ENCODE measurements at places on chromosomes 1 and 21.
A peak's percentile ranks its signal among the peaks of the same experiment; 100 is the strongest.

- no peak for DNase-seq
Measured at GRCh38 chr1:220887520-220888416, 8.5 kb downstream of the HLX start.

DNA sequence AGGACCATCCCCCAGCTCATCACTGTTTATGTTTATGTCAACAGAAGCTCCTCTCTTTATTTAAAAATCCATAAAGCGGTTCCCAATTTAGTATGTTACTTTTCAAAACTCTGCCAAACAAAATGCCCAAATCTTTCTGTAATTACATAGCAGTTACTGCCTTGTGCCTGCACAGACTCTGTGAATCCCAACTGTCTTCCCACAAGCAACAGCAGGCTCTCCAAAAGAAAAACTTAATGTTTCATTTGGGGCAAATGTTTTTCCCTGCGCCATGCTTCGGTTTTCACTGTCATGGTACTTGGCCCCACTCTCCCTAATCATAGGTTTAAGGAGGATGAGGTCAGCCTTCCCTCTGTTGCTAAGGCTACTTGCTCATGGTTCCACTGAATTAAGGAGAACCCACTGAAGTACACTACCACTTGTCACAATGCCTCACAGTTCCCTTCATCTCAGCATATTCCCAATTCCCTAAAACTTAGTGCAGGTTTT lies 4.6 kb downstream of the COLGALT2 start:
- DNase-seq = no peak

DNA sequence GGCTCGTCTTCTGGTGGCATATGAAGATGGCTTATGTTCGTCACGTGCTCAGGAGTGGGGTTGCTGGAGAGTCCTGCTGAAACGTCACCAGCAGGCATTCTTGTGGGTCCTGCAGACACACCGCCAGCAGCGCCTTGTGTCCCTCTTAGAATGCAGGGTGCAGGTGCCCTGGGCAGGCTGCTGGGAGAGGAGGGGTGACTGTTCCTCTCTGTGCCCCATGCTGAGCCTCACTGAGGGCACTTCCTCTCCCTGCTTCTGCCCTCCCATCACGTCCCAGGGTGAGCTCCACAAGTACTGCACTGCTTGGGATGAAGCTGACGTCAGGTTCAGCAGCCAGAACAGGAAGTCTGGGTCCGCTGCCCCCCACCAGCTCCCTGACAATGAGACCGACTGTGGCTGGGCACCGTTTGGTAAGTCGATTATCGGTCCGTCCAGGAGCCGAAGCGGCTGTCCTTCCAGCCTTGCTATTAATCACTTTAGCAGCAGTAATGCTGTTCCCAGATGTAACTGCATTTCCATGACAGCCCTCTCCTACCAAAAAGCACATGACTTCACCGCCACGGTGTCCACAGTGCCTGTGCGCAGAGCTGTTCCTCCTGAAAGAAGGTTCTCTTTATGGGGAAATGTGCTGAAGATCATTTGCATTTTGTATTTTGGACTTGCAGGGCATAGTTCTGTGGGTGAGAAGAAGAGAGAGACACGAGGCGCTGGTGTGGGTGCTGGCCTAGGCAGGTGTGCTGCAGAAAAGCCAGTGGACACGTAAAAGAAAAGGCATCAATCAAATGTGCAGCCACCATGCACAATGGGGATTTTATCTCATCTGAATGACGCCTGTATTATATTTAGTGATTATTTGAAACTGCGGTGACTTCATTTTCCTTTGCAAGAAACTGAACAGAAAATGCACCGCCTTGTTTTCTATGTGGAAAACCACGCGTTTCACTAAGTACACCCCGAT lies 21.0 kb downstream of the SLC37A1 start:
- no peak for DNase-seq

GRCh38 chr1:62271948-62272728 lies 47.1 kb downstream of the KANK4 start:
- DNase-seq = peak; percentile 33

DNA sequence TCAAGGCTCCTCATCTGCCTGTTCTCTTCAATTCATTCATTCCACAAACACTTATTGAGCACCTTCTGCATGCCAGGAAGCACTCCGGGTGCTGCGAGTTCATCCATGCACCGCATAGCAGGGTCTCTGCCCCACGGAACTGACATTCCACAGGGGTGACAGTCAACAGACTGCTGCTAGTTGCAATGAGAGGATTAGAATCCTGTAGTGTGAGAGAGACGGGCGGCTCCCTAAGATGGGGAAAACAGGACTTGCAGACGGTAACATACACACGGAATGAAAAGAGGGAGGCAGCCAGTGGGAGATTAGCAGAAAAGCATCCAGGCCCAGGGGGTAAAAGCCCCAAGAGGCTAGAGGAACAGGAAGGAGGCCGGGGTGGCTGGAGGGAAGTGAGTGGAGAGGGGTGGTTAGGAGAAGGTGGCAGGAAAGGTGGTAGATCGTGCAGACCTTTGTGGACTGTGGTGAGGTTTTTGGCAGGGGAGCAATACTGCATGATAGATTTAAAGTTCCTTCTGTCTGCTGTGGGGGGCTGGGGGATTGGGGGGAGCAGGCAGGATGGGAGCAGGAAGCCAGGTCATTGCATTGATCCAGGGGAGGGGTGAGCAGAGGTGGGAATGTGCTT lies 6.6 kb downstream of the TNFRSF8 start:
- no peak for DNase-seq

DNA sequence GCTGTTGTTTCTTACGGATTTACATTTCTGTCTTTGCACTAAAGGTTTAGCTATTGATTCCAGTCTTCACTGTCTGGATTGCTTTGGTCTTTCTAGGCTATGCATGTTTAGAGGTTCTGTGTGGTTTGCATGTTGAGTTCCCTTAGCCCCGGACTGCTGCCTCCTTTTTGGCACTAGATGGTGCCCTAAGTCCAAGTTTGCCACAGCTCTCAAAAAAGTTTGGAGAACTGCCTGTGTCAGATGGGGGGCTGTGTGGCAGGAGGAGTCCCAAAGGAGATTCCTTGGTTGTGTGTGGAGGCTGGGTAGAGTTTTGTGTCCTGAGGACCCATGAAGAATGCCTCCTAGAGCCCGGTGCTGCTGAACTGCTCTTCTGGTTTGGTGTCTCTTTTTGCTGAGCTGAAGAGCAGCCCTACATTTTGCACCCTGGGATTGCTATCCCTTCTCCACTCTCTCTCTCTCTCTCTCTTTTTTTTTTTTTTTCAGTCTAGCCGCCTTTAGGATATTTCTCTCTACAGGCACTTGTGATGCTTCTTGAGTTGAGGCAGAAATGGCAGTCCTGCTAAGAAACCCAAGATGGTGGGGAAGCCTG lies 74.4 kb downstream of the PTGS2 start:
- DNase-seq = peak; percentile 4

DNA sequence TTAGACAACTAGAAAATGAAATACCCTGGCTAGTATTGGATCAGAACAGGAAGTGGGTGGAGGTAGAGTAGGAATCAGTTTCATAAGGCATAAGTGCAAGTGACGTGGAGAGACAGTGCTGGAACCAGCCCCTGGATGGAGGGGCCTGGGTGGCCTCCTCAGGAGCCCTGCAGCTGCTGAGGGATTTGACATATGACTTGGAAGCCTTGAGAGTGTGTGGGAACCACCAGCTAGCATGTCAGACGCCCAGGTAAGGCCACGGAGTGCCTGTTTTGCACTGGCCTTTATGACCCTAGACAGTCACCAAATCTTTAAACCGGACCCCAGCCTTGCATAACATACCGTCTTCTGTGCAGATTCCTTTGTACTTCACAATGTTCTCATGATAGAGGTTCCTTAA lies 94.4 kb downstream of the RAVER2 start:
- DNase-seq = no peak

DNA sequence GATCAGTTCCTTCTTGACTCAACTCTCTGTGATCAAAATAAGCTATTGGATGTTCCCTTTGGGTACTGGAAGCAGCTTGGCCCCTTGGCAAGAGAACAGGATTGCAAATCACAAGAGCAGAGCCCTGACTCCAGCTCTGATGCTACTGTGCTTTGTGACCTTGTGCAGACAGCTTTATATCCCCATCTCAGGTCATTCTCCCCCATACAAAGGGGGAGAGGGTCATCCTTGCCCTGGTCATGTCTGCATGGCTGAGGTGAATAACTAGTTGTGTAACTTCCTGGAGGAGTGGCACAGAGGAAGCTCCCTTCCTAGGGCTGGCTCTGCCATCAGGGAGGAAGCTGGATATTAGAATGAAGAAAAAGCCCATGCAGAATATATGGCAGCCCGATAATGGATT lies 142.9 kb downstream of the DHRS3 start:
- no peak for DNase-seq

- no peak for DNase-seq
Measured at GRCh38 chr1:90488451-90488850, 228.7 kb downstream of the BARHL2 start.

DNA sequence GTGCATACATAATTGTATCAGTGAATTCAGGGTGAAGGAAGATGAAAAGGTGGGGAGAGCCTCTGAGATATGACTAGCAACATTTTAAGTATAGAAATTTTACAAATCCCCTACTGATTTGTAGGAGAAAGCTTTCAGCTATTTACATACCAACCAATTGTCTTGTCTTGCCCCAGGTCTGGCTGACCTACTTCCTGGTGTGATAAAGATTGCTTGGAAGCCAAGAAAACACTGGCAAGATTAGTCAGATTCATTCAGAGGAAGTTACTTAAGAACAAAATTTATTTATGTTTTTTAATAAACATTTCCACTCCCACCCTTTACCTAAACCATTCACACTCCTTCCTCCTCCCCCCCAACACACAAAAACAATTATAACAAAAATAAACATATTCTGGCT lies 17.5 kb downstream of the PTGS2 start:
- DNase-seq = no peak

DNA sequence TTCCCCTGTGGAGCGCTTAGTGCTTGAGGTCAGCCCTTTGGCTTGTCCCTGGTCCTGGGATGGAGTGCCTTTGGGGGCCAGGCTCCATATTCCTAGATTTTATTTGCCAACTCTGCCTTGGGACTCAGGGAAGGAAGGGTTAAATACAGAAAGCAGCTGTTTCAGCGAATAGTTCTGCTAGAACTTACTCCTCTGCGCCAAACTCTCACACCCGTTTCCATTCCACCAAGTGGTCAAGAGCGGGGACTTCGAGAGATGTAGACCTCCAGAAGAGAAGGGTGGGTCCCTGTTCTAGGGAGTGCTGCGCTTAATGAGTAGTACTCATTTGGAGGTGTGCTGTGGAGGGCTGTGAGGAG lies 704 bp upstream of the TOMM40L start:
- DNase-seq = no peak

GRCh38 chr1:237152506-237153335 lies 110.7 kb downstream of the RYR2 start:
- no peak for DNase-seq

DNA sequence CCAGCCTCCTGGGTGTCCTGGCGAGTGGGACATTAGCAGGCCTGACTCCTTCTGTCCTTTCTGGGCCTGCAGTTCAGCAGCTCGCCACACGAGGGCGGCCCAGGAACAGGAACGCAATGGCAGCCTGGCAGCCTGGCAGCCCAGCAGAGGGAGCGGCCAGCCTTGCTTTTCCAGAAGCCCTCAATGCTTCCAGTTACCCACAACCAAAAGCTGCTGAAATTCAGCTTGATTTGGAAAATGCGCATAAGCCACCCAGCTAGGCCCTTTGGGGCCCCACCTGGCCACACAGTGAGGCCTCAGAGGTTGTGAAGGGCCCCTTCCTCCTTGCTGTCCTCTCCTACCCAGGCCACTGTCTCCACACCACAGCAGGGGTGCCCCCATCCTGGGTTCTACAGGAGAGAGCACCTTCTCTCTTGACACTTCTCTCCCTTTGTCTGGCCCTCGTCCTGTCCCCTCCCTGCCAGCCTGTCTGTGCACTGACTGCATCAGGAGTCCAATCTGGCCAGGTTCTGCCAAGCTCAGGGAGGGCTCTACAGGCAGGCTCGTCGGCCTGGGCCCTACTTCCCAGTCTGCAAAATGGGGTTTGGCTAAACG lies 103.4 kb upstream of the VAMP3 start:
- peak; percentile 88 for DNase-seq

DNA sequence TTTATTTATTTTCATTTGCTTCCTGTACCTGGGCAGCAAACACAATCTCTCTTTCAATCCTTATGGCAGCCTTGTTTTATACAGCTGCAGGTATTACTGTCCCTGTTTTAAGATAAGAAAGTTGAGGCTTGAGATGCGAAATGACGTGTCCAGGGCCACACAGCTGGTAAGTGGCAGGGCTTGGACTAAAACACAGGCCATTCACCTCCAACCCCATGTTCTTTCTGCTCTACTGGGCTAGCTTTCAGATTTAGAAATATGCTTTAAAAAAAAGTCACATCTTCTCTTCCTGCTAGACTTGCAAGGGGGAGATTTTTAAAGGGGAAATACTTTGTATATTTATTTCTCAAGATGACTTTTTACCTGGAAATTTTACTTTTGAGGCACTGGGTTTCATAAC lies 62.8 kb downstream of the CNST start:
- DNase-seq = no peak

DNA sequence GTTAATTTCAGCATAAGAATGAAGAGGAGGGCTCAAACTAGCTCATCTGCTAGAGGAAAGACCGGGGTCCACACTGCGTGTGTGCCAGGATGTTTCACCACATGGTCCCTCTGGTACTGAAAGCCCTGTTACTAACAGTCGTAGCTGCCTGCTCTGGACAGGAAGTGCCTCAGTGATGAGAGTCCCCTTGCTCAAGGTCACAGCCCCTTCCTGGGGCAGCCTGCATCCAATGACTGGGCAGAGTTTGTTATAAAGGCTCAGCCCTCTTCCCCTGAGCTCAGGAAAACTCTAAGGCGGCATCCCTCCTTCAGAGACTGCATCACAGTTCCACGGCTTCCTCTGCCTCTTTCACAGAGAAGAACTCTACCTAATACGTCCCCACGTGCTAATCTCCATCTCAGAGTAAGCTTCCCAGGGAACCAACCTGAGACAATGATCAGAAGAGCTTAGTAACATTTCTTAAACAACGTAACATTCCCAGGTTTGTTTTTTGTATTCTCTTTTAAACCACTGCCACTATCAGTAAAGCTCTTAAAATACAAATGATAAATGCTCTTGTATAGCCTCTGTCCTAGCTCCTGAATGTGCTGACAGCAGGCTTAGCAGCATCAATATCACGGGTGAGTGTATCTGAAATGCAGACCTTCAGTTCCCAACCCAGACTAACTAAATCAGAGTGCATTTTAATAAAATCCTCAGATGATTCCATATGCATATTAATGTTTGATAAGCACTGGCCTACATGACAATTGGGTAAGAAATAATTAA lies 38.0 kb upstream of the ATP1A1 start:
- DNase-seq = no peak

DNA sequence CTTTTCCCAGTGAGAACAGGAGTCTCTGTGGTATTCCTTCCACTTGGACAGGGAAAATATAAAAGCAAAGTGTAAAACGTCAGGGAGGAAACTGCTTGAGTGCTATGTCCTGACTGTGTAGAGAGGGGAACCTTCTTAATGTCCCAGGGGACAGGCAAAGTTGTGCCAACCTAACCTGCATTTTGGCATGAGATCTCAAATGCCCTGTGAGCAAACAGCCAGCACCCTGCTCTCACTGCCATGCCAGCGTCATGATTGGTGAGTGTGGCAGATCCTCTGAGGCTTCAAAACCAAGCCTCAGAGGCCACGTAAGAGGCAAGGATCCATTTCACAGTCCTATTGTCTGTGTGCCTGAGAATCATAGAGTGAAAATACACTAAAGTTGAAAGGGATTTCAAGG lies 49.7 kb upstream of the RAP1A start:
- no peak for DNase-seq

Measured in activated naive CD4-positive, alpha-beta T cell treated with Interleukin-2 at 50 U/mL for 16 hours (primary cell).